ENCODE measurements at places on chromosomes 2 and 18.
A peak's percentile ranks its signal among the peaks of the same experiment; 100 is the strongest.

GRCh38 chr2:160582490-160583145 lies 89.0 kb upstream of the RBMS1 start:
- DNase-seq = no peak

DNA sequence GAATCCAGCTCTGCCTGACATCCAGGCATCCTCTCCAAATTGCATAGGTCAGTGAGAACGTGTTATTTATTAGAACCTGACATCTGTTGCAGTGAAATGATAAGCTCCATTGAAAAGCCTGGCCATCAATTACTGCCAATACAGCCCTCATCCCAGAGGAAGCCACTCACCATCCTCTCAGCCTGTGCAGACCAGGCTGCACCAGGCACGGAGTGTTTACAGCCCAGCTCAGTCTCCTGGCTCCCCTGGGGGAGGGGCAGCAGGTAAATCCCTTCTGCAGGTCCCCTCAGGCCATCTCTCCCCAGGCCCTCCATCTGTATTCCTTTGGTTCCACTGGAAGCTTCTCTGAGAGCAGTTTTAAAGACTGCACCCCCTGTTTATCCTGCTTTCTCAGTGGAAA lies 82.6 kb upstream of the FOSL2 start:
- DNase-seq = no peak

DNA sequence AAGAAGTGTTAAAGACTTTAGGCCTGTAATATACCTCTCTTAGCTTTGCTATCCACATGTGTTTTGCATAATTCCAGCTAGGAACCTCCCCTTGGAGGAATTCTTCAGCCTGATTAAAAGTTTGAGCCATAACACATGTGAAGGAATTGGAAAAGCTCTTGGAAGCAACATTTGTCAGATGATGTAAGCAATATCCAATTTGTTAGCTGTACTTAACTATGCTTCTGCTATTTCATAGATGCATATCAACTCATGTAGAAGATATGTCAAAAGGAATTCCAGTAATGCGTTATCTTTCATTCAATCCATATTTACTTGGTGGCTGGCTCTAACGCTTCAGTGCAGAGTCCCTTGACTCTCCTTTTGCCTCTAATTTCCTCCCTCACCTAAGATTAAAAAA lies 46.2 kb downstream of the PKP4 start:
- DNase-seq = no peak

- DNase-seq = no peak
Observed at GRCh38 chr2:17646838-17647701, 106.5 kb downstream of the SMC6 start.

- no peak for DNase-seq
Observed at GRCh38 chr18:76672627-76673026, 149.7 kb upstream of the ZNF236 start.

DNA sequence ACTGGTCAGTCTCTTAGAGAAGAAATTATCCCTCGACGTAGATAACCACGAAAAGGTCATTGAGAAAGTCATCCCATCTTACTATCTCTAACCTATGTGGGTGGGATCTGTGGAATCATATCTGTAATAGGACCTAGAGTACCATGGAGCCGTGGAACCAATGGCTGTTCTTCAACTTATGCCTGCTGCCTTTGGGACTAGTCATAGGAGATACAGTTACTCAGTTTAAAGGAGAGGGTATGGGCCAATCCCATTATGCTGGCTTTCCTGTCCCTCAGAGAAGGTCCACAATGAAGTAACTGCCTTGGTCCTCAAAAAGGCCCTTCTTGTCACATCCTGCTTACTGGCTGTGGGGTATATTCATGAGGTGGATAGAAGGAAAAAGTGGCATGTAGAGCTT lies 77.5 kb downstream of the FEZ2 start:
- no peak for DNase-seq

DNA sequence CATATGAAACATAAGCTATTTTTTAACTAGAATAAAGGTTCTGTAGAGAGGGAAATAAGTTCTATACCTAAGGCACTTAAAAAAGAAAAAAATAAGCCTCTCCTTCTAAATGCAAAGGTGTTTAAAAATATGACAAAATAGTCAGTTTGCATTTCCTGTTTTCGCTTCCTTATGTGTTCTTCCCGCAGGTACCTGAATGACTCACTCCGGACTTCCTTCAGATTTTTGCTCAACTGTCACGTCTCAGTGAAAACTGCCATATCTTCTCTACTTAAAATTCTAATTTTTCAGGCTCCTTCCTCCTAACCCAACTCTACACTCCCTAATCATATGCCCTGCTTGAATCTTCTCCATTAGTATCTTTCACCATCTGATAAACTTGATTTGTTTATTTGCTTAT lies 1333.1 kb downstream of the LRP1B start:
- no peak for DNase-seq

DNA sequence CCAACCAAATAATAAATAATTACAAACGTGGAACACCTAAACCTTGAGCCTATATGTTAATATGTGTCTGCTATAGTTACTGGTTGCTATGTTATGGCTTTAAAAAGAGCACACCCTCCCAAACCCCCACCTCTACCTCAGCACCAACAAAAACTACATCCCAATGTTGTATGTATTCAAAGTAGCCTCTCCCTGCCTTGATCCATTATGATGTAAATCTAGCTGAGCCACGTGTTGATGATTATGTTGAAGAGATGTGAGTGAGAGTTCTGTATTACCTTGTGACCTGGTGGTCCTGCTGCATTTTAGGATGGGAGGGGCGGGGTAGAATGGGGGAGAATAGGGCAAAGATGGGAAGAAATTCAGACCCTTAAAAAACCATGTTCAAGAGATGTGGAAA lies 4.8 kb downstream of the MFSD6 start:
- no peak for DNase-seq

DNA sequence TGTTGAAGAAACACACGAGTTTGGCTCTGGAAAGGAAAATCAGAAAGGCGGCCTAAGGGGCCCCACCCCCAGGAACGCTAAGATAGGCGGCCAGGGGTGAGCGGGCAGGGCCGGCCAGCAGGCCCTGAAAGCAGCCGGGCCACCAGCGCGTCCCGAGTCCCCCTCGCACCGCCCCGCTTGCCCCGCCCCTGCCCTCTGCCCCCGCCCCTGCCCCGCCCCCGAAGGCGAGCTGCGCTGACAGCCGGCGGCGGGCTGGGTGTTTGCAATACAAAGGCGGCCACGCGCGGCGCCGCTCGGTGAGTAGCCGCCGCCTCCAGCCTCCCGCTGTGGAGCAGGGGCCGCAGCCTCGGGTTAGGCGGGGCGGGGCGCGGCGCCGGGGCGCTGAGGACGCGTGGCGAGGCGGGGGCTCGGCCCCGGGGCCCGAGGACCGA lies at the start of gene LPIN1:
LPIN1 (plus strand) TSS at position 257 of the 431 bp plus-strand sequence. CDS start 18,910 bp downstream, outside the sequence.
- peak; percentile 81 for DNase-seq

GRCh38 chr2:174593574-174594203 lies 3.9 kb downstream of the WIPF1 start:
- peak; percentile 72 for DNase-seq

GRCh38 chr2:217269701-217270484 lies 410.0 kb upstream of the TNP1 start:
- DNase-seq = no peak

- no peak for DNase-seq
Observed at GRCh38 chr2:14998546-14998945, 366.0 kb downstream of the LRATD1 start.

DNA sequence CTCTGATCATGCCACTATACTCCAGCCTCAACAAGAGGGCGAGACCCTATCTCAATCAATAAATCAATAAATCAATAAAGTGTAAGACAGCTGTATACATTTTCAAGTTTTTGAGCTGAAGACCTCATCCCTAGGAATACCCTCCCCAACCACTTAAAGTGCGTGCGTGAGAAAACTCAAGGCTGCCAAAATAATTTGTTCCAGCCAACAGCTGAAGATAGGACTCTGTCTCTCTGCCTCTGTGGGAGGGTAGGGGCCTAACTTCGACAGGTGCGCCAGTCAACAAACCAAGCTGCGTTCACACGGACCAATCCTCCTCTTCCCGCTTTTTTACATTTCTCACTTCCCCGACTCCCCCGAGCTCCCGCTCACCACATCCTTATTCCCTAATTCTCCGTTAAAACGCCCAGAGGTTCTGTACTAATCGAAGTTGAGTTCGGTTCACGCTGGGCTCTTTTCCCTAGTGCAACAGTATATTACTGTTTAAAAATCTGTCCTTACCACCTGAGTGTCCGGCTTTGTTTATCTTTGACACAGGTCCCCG lies 618 bp downstream of the POLR2D start:
- peak; percentile 42 for DNase-seq

DNA sequence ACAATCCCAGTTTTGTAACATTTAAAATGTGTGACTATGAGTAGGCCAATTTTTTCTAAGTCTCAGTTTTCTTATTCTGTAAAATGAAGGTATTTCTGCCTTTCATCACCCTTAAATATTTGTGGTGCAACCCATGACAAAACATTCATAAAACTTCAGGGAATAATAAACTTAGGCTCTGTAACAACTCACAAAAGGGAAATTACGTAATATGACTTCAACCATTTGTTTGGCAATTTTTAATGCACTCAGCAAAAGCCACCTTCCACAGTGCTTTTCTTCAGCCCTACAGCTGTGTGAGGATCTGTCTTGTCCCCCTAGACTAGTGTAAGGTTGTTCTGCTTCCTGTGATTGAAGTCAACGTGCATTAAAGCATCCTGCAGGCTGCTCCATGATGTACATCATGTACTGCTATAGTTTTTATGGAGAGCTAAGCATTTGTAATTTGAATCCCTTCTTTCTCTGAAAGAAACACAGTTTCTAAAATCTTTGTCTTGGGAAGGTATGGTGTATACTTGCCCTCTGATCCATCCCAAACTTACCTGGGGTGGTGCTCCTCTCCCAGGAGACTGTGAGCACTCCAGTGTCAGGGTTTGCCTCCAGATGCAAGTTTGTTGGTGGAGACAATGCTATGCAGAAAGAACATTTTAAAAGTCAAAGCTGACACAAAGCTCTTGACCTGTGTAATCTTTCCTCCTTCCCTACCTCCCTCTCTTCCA lies 39.1 kb downstream of the FN1 start:
- DNase-seq = no peak

GRCh38 chr2:172643142-172643541 lies 87.3 kb downstream of the PDK1 start:
- DNase-seq = no peak

DNA sequence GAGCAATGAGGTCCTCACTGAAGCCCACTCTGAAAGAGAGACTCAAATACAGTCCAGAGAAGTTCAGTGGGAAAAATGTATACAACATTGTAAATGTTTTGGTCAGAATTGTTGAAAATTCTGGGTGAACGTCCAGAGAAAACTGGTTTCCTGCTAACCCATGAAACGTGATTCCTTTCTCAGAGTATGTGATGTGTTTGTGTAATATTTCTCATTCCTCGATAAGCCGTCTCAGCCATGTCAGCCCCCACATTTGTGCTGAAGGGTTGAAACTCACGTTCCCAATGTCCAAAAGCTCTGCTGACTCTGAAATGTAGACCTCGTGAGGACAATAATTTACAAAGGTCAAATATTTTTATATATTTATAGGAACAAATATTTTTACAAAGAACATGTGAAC lies 51.6 kb downstream of the BMP10 start:
- DNase-seq = no peak

- DNase-seq = no peak
Observed at GRCh38 chr2:39725401-39725800, 53.7 kb downstream of the THUMPD2 start.

DNA sequence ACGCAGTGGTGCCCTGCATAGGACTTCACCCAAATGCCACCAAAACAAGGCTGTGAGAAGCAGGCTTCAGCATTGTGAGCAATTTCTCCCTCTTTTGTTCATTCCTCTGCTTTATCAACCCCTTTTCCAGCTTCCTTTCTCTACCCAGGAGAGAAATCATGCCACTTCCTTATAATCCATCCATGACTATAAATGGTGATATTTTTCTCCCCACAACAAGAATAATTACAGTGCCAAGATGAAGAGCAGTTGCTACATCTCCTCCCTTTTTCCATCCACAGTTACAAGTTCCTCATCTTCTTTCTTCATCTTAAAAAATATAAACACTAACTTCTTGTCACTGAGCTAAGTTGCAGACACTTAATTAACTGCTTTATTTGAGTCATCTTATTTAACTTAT lies 167.2 kb downstream of the ANTXR1 start:
- DNase-seq = no peak

- no peak for DNase-seq
Observed at GRCh38 chr2:24521162-24521857, 30.3 kb downstream of the NCOA1 start.

DNA sequence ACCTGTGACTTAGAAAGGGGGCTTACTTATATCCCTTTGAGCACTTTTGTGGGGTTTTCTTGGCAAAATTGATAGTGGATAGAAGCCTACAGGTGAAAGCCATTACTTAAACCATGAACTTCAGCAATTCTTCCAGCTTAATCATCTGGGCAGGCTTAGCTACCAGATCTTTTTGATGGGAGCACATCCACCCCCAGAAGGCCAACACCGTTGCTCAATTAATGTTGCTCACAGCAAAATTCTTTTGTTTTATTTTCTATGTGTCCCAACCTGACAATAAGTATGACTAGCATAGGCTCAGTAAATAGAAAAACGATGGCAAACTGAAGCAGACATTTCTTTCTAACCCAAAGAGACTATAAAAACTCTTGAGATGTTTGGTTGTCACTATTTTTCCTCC lies 269.4 kb upstream of the TCF4 start:
- DNase-seq = no peak

- DNase-seq = no peak
Observed at GRCh38 chr2:182730486-182730885, 14.4 kb downstream of the DNAJC10 start.

DNA sequence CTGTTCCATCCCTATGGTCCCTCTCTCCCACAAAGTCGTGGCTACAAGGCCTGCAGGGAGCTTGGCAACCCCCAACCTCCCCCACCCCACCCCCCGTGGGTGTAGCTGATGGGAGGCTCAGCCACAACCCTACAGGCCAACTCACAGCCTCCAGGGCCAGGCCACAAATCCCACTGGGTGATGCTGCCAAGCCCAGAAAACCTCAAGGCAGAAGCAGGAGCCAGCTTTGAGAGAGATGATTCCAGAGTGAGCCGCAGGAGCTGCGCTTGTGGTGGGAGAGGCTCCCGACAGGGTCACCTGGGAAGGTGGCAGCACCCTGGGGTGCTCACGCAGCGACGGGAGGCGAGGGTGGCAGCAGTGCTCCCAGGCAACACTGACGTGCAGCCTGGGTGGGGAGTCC lies 44.8 kb downstream of the ADCY3 start:
- DNase-seq = no peak

Measured in hematopoietic multipotent progenitor cell treated with erythropoietin and hydrocortisone succinate and interleukin-3 and kit ligand, for 8 days (in vitro differentiated cells).